ENCODE measurements at places on chromosomes 6 and 20.

DNA sequence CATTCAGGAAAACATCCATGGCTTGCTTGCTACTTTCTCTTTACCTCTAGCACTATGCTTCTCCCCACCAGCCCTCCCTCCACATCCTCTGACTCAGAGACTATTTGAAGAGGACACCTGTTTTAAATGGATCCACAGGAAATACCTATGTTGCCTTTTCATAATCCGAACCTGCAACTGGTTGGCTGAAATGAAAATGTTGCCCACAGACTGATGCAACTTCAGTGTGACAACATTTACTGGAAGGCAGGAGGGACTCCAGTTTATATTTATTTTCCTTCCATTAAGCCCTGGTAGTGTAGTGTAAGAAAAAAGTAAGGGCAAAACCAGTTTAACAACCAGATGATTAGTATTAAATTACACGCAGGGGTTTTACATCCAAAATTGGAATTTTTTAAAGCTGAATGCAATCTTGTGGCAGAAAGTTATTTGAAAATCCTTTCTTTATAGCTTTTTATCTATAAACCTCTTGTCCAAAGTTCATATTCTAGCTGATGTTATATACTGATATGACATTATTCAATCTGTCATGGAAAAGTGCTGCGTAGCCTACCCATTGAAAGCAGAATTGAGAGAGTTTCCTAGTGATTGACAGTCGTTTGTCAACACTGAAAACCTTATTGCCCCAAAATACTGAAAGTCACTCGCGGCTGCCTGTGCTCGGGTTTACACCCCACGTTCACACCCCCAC, 881 bp upstream of the AIG1 start:
- no peak for DNase-seq

- DNase-seq, result no peak
Observed at GRCh38 chr20:33827634-33828325, 16.6 kb downstream of the CHMP4B start.

DNA sequence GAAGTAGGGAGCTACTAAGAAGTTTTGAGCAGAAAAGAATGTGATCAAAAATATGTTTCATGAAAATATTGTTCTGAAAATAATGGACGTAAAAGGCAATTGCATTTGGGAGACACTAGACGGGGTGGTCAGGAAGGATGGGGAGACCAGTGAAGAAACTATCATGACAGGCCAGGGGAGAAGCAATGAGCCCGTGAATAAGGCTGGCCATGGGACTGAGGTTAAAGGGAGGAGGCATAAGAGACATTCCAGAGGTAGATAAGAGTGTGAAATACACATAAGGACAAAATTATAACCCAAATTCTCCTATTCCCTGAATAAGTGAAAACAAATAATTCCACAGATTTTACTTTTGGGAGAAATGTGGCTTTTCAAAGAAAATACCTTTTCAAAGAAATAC, 51.7 kb downstream of the MARCKS start:
- DNase-seq, result no peak

GRCh38 chr6:168363811-168364792, 44.5 kb upstream of the DACT2 start:
- DNase-seq, result no peak

DNA sequence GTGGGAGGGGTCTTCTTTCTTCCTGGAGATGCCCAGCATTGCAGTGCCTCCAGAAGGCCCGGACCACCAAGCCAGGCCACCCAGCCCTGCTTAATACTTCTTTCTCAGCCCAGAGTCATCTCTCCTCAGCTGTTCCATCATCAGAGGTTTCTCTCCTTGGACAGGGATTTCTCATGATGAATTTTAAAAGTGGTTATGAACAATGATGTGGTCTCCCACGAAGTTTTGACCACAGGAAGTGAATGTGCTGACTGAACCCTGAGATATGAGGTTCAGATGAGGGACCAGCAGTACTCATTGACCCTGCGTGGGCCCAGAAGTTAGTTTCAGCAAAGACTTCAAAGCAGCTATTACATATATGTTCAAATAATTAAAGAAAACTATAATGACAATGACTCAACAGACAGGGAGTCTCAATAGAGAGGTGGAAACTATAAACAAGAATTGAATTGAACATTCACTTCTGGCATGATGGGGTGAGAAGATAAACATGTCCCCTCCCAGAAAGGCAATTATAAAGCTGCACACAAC, 114.5 kb upstream of the SLC22A16 start:
- DNase-seq, result no peak

- DNase-seq, result no peak
Observed at GRCh38 chr20:34099675-34100074, 12.4 kb downstream of the EIF2S2 start.

GRCh38 chr6:155432293-155432692, 23.3 kb downstream of the NOX3 start:
- DNase-seq, result no peak

- DNase-seq, result no peak
Observed at GRCh38 chr20:57808264-57809070, 98.7 kb upstream of the PMEPA1 start.

DNA sequence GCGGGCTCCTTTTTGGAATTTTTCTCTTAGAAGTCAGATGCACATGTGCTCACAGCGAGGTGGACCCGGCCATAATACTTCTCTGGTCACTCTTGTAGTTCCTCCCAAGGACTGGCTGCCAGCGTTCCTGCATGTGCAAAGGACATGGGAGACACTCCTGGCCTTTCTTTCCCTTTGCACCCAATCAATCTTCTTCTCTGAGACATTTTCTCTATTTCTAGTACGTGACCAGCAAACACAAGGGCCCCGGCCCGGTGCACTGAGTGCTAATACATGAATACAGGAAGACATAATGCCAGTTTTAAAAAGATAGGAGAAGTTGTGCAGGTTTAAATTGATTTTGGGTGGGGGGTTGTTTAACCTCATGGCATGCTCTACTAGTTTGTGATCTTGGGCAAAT, 233.6 kb downstream of the SMOC2 start:
- no peak for DNase-seq

GRCh38 chr6:122369536-122369935, 29.9 kb upstream of the HSF2 start:
- no peak for DNase-seq

- no peak for DNase-seq
Observed at GRCh38 chr6:156762547-156762946, 14.6 kb upstream of the ARID1B start.

GRCh38 chr6:91633374-91634111, 1046.7 kb upstream of the MAP3K7 start:
- no peak for DNase-seq

GRCh38 chr6:170451762-170452651, 101.1 kb downstream of the PSMB1 start:
- DNase-seq, result no peak

DNA sequence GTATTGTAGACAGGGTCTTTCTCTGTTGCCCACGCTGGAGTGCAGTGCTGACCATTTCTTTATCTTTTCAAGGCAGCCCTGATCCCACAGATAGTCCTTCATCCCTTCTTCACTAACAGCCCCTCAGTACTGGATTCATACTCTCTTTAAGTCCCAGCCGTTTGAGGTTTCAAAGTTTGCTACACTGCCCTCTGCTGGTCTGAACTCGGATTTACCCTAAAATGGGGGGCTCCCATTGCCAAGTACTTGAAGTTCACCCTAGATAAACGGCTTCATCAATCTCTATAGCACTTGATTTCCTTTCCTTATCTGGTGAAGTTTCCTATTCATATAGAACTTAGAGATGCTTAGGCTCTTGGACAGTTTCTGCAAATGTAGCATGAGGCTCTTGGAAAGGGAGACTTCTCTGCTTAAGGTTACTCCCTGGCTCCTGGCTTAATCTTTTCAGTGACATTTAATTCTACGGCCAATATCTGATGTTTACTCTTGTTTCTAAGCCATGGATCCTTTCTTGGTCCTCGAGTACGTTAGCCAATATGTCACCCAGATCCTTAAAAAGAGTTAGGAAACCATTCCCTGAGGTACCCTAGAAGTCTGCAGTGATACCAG, 21.4 kb upstream of the PREP start:
- DNase-seq, result peak; percentile 61

DNA sequence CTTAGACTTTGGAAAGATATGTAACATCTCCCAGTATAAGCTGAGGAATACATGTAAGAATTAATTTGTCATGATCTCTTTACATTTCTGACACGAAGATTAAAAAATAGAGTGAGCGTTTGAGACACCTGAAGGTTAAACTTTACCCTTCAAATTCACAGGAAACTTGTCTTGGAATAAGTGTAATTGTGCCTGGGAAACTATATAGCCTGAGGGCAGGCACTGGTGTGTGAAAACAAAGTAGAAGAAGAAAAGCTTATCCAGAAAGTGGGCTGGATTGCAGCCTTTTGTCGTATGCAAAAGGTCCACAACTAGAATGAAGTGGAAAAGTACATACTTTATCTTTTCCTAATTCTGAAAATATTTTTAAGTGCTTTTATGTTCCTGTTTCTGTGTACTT, 275.7 kb upstream of the TCF21 start:
- DNase-seq, result no peak

DNA sequence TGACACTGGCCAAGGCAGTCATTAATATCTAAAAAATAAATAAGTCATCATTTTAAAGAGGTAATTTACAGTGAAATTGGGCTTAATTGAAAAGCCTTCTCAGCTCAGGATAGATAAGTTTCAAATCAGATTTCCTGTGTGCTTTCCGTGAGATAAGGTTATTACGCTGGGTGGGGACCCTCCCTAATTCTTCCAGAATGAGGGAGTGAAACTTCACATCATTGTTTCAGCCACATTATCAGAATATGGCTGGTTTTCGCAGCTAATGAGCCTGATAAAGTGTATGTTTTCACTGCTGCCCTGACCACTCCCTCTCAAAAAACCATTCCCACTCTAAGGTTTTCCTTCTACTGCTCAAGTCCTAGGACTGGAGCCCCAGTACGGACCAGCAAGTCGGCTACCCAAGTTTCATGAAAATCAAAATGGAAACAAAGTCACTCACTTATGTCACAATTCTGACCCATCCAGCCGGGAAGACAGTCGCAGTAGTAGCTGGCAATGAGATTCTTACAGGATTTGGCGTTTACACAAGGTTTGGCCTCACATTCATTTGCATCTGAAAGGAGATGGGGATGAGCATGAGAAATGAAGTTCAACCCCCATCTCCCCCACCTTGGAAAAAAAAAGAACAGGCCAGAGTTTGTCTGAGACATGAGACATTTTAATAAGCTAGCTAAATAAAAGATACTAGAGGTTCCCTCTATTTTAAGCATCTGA, 24.6 kb downstream of the JAG1 start:
- no peak for DNase-seq

GRCh38 chr6:159194421-159194820, 25.2 kb downstream of the FNDC1 start:
- DNase-seq, result no peak

- DNase-seq, result no peak
Observed at GRCh38 chr6:127096167-127096566, 22.3 kb upstream of the RSPO3 start.

DNA sequence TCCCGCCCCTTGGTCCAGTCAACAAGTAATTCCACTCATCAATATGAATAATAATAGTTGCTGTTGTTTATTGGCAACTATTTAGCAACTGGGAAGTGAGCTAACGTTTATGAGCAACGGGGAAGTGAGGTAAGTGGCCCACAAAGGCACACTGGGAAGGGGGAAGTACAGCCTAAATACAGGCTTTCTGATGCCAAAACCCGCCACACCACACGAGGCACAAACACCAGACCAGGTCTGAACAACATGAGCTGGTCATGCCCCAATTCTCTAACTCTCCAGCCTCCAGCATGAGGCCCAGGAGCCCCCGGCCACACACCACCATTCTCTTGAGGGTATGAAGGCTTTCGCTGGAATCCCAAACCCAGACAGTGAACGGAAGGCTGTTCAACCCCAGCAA, 50.8 kb downstream of the PREX1 start:
- DNase-seq, result no peak

- no peak for DNase-seq
Observed at GRCh38 chr6:88919032-88919431, 44.4 kb downstream of the RNGTT start.

DNA sequence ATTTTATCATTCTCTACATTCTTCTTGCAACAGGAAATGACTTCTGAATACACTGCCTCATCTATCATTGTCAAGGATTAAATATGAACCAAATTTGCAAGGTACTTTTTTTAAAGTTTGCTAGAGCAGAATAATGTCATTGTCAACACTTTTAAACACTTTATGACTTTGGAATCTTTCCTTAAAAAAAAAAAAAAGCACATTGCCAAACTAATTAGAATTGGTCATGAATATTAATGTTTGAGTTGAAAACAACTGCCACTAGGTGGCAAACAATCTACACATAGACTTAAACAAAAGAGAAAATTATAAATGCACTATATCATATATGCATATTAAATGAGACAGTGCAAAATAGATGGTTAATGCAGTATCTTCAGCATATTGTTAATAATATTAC, 32.5 kb upstream of the TMEM244 start:
- no peak for DNase-seq

DNA sequence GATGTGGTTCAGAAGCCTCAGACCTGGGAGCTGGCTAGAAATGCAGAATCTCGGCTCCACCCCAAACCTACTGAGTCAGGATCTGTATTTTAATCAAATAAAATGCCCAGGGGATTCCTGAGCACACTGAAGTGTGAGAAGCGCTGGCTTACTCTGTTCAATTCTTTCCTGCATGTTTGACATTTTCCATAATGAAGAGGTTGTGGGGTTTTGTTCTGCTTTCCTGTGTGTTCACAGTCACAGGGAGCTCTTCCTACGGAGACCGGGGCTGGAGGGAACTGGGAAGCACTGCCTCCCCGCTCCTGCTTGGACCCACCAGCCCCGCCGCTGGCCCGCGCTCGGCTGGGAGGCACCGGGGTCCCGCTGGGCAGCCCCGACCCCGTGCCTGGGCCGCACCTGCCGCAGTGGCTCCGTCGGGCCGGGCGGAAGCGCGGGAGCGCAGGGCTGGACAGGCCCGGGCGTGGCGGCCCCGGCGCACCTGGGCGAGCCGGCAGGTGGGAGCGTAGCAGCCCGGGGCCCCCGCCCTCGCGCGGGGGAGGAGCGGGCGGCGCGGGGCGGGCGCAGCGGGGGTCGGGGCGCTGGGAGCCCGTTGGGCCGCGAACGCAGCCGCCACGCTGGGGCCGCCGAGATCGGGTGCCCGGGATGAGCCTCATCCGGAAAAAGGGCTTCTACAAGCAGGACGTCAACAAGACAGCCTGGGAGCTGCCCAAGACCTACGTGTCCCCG, at the start of gene MAPK13:
Gene MAPK13 (plus strand): TSS at position 573 of the 726 bp plus-strand sequence. CDS start 70 bp downstream, at position 643.
- DNase-seq, result no peak

DNA sequence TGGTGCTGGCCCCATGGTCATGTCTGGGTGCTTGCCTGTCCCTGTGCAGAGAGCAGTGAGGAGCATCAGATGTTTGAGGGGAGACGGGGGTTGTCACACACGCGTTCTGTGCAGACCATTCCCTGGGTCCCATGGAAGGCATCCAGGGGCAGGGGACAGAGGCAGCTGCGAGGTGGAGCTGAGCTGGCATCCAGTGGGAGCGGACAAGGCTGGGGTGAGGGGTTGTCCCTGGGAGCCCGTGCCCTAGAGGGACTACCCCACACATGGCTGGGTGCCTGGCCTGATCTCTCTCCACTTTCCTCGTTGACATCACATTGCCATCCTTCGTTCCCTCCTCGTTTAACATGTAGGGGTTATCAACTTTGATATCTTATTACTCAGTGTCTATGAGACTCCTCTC, 331.3 kb downstream of the CDH4 start:
- no peak for DNase-seq

- peak; percentile 85 for DNase-seq
Observed at GRCh38 chr6:10886691-10887502, at the start of gene SYCP2L. TSS of gene SYCP2L (plus strand) at chr6:10887052. CDS start at chr6:10887127, 75 bp downstream.

GRCh38 chr6:117167520-117168271, 97.7 kb upstream of the VGLL2 start:
- no peak for DNase-seq

- no peak for DNase-seq
Observed at GRCh38 chr6:116287689-116288282, 8.1 kb upstream of the TSPYL1 start.

All from CMK (cell line).